Neuronal stem cell (in vitro differentiated cells): ENCODE measurements at places on chromosomes 7 and 10.

DNA sequence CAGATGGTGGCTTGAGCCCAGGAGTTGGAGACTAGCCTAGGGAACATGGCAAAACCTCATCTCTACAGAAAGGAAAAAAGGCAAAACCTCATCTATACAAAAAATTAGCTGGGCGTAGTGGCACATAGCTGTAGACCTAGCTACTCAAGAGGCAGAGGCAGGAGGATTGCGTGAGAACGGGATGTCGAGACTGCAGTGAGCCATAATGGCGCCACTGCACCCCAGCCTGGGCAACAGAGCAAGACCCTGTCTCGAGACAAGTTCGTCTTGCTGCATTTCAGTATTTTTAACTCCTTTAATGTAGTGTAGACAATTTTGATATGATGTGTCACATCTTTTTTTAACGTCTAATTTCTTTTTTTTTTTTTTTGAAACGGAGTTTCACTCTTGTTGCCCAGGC, 31.4 kb upstream of the KMT2C start:
- no peak for DNase-seq

DNA sequence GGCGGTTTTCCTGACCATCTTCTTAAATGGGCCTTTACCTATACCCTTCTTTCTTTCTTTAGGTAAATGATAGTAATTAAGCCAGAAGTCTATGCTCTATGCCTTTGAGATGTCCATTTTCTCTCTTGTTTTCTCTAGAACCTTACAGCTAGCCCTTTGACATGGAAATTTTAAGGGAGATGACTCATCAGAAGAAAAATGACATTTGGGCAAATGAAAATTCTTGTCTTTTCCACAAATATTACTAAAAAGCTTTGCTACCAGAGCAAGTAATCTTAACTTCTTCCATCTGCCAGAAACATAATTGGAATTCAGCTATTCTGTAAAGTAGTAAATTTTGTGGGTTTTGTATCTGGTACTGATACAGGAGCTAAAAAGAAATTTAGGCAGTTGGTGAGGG, 59.5 kb downstream of the CCDC3 start:
- no peak for DNase-seq

- DNase-seq = no peak
Observed at GRCh38 chr7:45367026-45367425, 207.1 kb upstream of the ADCY1 start.

DNA sequence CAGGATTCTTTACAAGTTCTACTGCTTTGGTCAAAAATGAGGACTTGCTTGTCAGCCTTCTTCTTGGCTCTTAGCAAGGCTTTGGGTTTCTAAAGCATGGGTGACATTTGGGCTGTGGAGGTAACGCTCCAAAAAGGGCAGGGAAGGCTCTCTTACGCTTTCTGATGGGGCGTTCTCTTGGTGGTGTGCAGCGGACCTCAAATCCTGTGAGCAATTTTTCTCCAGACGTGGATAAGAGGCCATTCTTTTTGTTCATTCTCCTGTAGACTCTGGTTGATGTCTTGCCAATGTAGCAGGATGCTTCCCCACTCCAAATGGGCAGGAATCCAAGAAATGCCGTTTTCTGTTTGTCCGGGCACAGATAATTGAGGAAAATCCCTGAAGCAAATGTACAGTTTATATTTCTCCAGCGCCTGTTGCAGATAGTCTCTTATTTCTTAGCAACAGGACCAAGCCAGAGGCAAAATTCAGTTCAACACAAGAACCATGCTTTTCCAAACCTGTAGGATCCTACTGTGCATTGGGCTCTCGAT, 138.4 kb upstream of the NFE2L3 start:
- no peak for DNase-seq

- DNase-seq = no peak
Observed at GRCh38 chr10:104274762-104275721, 6.1 kb downstream of the GSTO2 start.

GRCh38 chr10:12583891-12584595, 234.7 kb downstream of the CAMK1D start:
- DNase-seq = no peak

GRCh38 chr10:5199398-5199797, 2.8 kb downstream of the AKR1C4 start:
- no peak for DNase-seq

DNA sequence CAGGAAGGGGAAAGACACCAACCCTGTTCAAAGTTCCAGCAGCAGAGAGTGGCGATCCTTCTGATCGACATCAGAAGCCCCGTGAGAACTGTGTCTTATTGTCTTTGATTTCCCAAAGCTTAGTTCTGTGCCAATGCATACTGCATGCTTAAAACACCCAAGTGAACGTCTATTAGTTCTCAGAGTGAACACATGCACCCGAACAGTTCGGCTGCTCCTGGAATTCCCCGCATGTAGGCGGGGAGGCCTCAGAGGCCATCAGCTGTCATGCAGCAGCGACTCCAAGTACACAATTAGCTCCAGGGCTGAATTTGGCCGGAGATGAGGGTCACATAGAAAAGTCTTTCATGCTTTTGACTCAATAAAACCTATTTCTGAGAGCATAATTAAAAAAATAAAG, 276.9 kb downstream of the ZMYND11 start:
- no peak for DNase-seq

- no peak for DNase-seq
Observed at GRCh38 chr10:102868911-102869257, 386 bp upstream of the AS3MT start.

DNA sequence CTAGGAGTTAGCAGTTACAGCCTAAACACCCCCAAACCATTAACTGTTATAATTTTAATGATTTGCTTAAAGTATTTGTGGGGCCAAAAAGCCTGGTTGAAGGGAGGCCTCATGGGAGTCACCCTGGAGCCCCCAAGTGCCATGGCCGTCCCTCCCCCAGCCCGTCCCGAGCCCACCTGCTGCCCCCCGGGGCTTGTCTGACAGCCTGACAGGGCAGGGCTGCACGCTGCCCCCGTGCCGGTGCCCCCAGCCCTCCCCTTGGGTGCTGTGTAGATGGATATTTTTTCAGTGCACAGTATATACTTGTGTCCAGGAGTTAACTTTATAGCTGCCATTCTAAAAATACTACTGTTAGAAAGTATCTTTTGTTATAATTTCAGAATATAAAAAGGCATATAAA, 108.4 kb downstream of the CYTH3 start:
- DNase-seq = no peak

- no peak for DNase-seq
Observed at GRCh38 chr7:31906479-31907171, 163.6 kb downstream of the PDE1C start.

DNA sequence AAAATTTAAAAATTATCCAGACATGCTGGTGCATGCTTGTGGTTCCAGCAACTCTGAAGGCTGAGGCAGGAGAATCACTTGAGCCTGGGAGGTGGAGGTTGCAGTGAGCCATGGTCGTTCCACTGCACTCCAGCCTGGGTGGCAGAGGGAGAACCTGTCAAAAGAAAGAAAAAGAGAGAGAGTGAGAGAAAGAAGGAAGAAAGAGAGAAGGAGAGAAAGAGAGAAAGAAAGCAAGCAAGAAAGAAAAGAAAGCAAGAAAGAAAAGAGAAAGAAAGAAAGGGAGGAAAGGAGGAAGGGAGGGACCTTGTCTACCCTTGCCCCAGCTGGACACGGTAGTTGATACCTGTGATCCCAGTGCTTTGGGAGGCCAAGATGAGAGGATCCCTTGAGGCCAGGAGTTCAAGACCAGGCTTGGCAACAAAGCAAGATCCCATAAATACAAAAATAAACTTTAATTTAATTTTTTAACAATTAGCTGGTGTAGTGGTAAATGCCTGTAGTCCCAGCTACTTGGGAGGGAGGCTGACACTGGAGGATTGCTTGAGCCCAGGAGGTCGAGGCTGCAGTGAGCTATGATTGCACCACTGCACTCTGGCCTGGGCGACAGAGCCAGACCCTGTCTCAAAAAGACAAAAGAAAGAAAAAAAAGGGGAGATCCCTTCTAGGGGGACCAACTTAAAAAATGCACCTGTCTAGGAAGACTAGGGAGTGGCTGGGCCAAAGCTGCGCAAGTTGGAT, 9.2 kb downstream of the NYAP1 start:
- DNase-seq = no peak

DNA sequence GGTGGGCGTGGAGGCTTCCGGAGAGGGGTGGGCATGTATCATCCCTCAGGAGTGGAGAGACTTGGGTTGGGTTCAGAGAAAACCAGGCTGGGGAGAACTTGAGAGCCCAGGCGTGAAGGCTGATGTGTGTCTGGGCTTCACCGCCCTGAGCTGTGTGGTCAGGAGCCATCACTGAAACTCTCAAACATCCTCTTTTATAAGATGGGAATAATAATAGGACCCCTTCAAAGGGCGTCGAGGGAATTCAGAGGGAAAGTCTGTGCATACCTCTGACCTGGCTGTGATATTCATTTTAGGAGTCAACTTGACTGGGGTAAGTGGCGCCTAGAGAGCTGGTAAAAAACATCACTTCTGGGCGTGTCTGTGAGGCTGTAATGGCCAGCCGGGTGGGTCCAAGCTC, 21.1 kb upstream of the PSMG3 start:
- DNase-seq = no peak

- no peak for DNase-seq
Observed at GRCh38 chr7:147513451-147513850, 1077.1 kb upstream of the C7orf33 start.

DNA sequence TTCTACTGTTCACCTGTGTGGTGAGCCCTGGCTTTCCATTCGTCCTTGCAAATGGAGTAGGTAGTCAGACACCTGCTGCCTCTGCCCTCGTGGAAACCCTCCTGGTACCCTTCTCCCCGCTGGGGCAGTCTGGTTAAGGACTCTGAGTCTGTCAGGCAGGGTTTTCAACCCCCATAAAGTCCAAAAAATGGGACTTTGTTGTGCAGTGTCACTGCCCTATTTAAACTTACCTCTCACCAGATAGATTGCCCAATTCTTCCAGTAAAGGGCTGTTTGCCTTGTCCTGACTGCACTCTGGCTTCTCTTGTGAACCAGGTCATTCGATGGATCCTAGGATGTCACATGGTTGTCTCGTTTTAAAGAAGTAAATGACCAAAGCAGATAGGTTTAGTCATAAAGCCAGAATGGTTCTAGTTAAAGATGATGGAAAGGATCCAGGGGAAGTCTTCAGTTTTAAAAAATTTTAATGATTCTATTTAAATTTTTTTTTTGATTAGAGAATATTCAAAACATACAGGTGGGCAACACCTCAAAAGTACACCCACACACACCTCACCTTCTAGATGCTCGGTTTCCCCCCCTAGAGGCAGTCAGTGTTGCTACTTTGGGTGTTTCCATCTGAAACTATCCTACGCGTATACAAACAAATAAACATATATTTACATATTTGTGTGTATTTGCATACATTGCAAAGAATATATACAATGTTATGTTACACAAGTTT, 22.0 kb downstream of the TMEM176B start:
- no peak for DNase-seq

DNA sequence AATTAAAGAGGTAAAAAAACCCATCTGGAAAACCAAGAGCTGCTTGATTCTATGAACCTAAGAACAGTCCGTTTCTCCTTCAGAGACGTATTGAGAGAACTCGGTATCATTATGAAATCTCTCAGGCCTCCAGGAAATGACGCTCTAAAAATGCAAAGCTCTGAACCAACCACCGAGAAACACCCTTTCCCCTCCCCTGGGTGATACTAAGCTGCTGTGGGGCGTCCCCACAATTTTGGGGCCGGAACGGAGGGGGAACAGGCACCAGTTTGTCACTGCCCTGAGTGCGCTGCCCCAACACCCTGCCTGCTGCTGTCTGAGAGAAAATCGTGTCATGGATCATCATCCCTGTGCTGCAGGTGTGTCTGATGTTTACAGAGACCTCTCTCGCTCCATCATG, 509.5 kb downstream of the DNAJB6 start:
- DNase-seq = no peak

- no peak for DNase-seq
Observed at GRCh38 chr10:123252779-123253178, 98.6 kb downstream of the BUB3 start.

DNA sequence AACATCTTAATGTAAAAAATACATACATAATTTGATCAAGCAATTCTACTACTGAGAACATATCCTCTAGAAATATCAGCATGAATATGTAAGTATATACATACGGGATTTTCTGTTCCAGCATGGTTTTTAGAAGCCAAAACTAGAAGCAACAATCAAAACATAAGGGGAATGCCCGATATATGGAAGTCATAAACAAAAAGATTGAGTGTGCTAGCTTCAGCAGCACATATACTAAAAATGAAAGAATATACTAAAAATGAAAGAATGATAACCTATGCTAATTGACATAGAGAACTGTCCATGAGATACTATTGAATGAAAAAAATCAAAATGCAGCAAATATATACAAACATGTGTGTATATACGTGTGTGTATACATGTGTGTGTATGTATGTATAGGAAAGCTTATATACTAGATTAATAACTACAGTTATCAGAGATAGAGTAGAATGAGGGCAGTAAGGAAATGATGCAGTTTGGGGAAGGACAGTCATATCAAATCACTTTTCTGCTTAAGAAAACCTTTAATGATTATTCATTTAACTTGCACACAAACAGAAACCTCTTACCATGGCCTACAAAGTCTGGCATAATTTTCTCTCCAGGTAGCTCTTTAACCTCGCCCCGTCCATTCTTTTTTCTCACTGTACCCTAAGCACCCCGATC, 72.9 kb downstream of the NPY start:
- no peak for DNase-seq

DNA sequence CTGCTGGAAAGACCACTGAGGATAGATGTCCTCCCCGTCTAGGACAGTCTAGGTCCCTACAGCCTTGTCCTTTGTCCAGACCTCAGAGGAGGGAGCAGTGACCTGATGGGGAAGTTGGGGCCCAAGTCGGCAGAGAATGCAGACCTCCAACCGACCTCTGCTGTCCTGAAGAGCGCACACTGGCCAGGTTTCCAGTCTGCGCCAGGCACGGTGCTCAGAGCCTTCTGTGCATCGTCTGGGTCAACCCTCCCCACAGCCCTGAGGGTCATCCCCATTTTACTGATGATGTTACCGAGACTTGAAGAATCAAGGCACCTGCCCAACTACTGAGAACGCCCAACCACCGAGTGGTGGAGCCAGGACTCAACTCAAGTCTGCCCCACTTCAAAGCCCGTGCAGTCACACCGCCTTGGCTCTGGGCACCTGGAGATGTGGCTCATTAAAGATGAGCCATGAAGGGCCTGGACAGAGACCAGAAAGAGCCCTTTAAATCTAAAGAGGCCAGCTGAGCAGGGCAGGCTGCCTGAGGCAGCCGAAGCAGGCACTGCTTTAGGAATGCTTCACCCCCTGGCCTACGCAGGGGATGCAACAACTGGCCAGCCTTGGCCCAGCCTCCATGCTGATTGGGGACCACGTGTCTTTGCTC, 4.4 kb downstream of the ITPRIP start:
- DNase-seq = no peak

DNA sequence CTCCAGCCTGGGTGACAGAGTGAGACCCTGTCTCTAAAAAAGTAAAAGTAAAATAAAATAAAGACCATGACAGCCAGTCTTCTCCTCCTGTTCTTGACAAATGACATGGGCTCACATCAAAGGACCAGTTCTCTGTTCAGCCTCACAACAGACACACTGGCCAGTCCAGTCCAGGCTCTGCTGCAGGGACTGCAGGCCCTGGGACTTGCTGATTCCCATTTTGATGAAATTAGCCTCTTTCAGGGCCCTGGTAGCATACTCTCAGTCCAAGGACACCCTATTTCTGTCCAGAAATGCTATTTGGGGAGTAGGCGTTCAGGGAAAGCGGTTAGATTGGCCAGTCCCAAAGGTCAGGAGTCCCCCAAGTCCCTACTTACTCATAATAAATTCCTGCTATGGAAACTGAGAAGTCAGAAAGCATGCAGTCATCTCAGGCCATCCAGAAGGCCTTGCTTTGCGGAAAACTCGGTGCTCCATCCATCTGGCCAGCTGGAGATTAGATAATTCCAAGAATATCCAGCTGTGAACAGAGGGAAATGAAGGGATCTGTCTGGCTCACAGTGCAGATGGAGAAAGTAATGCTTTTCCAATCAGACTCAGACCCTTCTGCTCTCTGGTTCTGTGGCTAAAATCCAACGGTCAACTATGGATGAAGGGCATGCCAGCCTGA, 74.4 kb downstream of the RAB11FIP2 start:
- DNase-seq = no peak
